ENCODE measurements at places on chromosomes 3 and 15.
A peak's percentile ranks its signal among the peaks of the same experiment; 100 is the strongest.

DNA sequence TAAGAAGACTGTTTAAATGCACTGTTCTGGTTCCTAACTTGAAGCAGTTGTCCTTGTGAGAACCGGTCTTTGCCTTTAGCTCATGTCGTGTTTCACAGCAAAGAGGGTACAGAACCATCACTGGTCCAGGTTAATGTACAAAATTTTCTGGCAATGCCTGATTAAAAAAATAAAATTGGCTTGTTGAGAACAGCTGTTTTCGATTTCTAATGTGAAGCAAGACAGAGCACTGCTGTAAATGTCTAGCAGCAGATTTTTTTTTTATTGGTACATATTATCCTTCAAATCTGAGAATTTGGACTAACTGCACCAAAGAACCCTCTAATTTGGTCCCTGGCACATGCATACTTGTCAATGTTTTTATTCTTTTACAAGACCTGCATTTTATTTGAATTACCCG lies 103.3 kb downstream of the STT3B start:
- DNase-seq: no peak

GRCh38 chr3:117736846-117737245 lies 1027.3 kb downstream of the TUSC7 start:
- DNase-seq: no peak

DNA sequence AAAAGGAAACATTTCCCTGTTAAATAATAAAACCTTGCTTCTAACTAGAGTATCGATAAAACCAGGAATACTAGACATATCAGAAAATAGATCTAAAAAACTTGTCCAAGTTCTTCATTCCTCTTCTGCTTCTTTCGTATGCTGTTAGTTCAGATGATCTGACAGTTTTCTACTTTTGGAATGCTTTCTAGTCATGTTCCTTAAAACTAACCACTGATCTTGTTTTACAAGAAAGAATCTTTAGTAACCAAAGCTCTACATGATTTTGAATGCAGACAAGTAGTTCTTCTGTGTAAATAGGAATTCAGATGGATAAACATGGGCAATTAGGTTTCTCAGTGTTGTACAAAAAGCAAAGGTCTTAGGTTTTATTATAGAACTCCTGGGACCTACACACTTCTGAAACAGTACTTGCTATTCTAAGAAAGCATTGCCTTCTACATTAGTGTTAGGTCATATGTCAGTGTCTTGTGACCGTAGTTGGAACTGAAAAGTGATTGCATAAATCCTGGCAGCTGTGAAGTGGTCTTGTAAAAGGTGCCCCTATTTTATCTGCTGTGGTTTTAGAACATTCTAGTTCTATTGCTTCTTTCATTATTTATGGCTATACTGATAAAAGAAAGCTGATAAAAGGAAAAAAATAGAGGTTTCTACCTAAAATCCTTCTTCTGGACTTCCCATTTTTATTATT lies 40.7 kb downstream of the SNRK start:
- DNase-seq: no peak

DNA sequence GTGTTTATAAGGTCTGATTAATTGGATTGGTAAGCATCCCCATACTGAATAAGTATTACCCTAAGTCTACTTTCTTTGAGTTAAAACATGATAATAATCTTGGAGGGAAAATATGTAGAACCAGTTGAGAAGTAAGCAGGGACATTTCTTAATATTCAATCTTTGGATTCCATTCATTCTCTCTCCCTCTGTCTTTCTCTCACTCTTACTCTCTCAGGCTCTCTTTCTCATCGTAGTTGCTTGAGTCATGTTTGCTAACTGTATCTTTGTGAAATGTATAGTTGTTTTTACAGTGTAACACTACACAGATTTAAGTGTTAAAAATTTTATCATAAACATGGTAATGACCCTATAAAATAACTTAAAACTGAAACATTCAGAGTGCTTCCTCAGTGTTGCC lies 163.8 kb downstream of the RSRC1 start:
- DNase-seq: no peak

GRCh38 chr3:188036375-188037194 lies 117.4 kb upstream of the LPP start:
- no peak for DNase-seq

DNA sequence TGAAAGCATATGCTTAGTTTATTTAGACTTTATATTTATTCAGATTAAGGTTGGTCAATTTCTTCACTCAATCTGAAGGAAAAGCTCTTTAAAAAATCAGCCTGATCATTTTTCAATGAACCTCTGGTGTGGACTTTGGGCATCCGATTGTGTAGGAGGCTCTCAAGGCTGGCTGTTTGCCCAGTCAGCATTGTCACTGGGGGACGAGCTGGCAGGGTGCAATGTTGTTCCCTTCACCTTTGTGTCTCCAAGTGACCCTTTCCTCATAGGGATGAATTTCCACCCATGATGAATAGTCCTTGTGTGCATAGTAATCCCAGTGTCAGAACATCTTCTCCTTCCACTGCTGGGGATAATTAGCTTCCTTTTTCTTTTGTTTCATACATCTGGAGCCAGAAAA lies 102.5 kb downstream of the CHRNA7 start:
- DNase-seq: no peak

GRCh38 chr3:114790752-114791151 lies 356.3 kb downstream of the ZBTB20 start:
- DNase-seq: no peak

- no peak for DNase-seq
Measured at GRCh38 chr3:175898194-175898593, 1039.1 kb downstream of the NAALADL2 start.

GRCh38 chr15:51093839-51094605 lies 684 bp downstream of the TNFAIP8L3 start:
- DNase-seq: no peak

- DNase-seq: no peak
Measured at GRCh38 chr3:167521006-167521355, 47.1 kb upstream of the SERPINI2 start.

DNA sequence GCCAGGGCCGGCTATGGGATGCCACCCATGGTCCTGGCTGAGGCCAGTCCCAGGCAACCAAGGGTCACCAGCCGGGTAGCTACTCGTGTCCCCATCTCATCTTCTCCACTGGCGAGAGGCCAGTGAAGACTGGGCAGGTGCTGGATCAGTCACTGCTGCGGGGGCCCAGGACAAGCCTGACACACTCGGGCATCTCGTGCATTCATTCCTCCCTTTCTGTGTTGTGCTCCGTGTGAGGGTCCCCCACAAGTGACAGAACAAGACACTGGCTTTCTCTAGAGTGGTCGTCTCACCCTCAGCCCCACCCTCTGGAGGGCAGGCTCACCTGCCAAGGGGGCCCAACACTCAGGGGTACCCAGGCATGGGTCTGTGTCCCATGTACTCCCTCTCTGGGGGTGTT lies 48.4 kb downstream of the ROPN1B start:
- DNase-seq: no peak

DNA sequence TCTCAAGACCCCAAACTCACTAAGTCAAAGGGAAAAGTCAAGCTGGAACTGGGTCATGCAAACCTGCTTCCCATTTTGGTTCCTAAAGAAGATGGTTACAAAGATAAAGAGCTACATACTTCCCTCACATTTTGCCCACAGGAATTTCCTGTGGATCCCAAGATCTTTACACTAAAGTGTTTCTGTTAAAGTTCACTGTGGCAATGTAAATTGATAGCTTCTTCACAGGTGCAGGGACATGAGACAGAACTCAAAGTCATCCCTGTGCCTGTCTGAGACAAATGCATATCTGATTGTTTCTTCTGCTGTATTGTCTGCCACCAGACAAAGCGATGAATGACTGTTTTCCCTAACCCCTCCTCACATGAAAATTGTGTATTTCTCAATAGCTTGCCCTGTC lies 567.8 kb downstream of the ZIC1 start:
- no peak for DNase-seq

DNA sequence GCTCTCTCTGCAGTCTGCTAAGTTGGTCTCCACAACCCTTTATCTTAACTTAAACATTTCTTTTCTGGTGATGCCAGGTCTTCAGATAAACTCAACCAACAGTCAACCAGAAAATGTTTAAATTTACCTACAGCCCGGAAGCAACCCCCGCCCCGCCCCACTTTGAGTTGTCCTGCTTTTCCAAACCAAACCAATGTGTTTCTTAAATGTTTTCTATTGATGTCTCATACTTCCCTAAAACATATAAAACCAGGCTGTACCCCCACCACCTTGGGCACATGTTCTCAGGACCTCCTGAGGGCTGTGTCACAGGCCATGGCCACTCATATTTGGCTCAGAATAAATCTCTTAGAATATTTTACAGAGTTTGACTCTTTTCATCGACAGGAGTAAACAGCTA lies 13.2 kb upstream of the GPR160 start:
- DNase-seq: no peak

- DNase-seq: peak; percentile 70
Measured at GRCh38 chr3:47802734-47803479, at the start of gene DHX30. DHX30 (plus strand) TSS chr3:47803138; CDS start chr3:47810684, 7,546 bp downstream.

- DNase-seq: no peak
Measured at GRCh38 chr15:70219256-70219895, 121.7 kb upstream of the TLE3 start.

- DNase-seq: no peak
Measured at GRCh38 chr15:40157778-40158447, 3.0 kb upstream of the BUB1B start.

DNA sequence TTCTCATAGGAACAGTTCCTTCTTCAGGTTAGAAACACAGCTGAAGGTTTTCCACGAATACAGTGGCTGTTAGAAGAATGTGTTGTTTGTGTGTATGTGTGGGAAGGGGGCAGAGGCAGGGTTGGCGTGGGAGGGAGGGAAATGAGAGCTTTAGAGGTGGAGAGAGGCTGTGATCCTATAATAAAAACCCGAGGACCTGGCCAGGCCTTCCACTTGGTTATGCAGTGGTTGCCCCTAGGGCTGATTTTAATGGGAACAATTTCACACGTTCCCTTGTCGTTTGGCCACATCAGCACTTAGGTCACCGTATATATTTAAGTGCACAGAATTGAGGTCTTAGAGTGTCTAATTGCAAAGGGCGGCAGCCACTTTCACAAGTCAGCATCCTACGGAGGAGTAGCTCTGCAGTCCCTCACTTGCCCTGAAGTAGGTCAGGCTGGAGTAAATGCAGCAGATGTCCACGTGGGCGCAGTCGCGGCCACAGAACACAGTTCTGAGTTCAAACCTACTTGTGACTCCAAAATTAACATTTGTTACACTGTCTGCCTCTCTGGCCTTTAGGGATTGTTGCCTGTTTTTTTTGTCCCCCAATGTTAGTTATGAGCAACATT lies 85.6 kb downstream of the PDCD6IP start:
- peak; percentile 4 for DNase-seq

DNA sequence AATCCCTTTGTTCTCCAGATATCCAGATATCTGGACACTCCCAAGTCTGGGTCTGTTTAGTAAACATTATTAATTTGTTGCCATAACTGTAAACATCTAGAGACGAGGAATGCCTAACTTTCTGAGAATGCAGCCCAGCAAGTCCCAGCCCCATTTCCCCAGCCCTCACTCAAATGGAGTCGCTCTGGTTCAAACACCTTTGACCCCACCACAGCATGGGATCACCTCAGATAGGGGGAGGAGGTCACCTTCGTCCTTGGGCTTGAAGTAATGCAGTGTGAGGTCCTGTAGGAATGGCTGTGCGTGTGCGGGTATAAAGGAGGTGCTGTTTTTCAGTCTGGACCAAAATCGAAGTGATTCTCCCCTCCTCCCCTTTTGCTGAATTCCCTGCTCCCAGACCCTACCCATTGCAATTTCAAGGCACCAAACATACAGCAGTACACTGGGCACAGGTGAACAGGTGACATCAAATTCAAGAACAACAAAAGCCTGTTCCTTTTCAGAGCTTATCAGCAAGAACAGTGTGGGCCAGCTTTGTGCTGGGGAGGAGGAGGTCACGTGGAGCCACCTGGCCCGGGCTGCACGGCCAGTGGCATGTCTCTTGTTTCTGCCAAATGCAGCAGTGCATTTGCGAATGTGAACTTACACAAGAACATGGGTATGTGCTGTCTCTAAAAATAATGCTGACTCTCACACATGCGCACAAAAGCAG lies 57.5 kb upstream of the TRPM1 start:
- no peak for DNase-seq

DNA sequence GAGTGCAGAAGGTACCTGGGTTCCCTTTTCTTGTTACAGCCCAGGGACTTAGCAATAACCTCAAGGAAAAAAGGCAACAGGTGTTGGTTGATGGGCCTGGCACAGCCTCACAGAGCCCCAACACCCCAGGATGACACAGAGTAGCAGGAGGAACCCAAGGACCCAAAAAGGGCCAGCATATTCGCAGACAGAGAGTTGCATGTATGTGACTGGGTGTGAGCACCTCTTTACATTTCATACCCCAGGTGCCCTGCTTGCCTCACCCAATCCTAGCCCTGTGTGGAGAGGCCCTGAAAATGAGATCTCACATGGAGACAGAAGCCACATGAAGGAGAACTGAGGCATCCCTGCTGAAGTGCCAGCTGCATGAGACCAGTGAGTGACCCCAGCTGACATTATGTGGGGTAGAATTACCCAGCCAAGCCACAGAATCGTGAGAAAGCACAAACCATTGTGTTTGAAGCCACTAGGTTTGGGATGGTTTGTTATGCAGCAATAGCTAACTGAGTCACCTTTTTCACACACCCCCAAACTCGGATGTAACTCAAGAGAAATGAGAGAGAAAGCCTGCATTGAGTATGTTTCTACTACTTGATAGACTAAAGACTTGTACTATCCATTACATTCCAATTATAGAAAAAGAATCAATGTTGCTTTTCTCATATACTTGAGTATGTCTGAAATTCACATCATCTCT lies 26.2 kb upstream of the HHATL start:
- no peak for DNase-seq

DNA sequence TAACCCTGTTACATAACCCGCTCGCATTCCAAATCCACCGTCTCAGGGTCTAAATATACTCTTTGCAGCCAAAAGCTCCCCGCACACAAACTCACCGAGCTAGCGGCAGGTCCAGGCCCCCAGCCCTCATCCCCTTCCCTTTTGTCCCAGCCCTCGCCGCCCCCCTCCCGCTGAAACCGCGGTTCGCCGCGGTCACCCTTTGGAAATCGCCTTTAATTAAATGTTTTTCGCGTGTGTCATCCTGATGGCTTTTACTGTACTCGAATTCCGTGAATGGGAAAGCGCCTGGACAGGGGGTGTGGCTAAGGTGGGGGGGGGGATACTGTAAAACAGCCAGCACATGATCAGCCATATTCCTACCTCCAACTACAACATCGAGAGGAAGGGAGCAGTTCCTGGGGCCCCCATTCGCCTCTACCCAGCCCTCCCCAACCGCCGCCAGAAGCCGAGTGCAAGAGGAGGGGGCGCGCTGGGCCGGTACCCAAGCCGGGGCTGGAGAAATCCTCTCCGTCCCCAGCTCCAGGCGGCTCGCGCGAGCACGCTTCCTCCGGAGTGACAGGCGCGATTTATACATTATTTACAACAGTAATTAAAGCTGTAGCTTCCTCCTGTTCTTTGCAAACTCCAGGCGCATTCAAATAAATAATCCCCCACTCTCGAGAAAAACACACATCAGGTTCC lies 1.7 kb downstream of the RORA start:
- peak; percentile 25 for DNase-seq
